NCI-H1436 treated with DMSO at 0.1 percent for 48 hours (cell line): ENCODE measurements at places on chromosomes 1 and 21.

DNA sequence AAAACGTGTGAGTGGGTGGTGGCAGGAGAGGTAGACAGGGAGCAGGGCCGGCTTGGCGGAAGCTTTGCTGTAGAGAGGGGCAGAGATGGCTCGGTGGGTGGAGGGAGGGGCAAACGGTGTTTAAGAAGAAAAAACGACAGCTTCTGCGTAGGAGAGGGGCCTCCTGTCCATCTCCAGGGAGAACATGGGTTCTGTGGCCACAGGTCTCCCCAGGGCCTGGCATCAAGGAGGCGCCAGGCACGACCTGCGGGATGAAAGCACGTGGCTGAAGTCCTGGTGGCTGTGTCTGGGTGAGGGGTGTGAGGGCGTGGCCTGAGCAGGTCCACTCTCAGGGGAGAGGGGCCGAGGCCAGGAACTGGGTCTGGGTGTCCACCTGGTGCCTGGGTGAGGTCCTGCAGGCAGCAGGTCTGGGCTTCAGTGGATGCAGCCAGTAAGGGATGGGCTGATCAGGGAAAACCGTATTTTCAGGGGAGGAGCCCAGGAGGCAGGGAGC lies 940 bp upstream of the PRKCZ start:
- DNase-seq = no peak

DNA sequence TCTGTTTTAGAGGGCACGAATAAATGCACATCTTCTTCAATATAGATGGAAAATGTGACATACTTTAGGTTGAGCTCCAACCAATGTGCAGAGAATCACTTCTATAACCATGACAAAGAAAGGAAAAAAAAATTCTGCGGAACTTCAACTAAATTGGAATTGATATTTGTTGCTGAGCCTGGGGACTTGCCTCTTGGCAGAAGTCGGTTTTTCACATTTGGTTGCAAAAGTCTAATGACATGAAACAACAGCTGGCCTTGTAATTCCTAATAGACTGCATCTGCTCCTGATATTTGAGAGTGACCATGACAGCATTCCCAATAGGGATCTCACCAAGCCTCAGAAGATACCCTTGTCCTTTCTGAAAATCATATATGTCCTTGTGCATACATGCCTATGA lies 112.8 kb downstream of the PRRX1 start:
- no peak for DNase-seq

DNA sequence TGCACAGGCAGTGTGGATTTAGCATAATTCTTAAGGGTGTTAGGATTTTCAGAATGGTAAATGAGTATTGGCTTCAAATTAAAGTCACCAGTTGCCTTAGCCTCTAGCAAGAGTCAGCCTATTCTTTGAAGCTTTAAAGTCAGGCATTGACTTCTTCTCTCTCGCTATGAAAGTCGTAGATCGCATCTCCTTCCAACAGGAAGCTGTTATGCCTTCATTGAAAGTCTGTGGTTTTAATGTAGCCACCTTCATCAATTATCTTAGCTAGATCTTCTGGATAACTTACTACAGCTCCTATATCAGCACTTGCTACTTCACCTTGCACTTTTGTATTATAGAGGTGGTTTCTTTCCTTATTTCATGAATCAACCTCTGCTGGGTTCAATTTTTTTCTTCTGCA lies 320.2 kb downstream of the PTPRC start:
- DNase-seq = no peak

GRCh38 chr1:242219298-242219901 lies 220.5 kb upstream of the MAP1LC3C start:
- DNase-seq = no peak

DNA sequence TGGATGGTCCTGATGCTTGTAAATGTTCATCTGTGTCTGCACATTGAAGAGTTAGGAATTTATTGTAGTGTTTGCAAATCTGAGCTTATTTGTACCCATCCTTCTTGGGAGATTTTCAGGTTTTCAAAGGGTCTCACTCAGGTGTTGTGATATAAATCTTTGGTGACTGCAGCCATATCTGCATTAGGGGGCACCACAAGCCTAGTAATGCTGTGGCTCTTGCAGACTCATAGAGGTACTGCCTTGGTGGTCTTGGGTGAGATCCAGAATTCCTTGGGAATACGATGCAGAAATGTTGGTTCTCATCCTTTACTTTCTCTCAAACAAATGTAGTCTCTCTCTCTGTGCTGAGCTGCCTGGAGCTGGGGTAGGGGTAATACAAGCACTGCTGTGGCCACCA lies 405.9 kb downstream of the TTLL7 start:
- no peak for DNase-seq

DNA sequence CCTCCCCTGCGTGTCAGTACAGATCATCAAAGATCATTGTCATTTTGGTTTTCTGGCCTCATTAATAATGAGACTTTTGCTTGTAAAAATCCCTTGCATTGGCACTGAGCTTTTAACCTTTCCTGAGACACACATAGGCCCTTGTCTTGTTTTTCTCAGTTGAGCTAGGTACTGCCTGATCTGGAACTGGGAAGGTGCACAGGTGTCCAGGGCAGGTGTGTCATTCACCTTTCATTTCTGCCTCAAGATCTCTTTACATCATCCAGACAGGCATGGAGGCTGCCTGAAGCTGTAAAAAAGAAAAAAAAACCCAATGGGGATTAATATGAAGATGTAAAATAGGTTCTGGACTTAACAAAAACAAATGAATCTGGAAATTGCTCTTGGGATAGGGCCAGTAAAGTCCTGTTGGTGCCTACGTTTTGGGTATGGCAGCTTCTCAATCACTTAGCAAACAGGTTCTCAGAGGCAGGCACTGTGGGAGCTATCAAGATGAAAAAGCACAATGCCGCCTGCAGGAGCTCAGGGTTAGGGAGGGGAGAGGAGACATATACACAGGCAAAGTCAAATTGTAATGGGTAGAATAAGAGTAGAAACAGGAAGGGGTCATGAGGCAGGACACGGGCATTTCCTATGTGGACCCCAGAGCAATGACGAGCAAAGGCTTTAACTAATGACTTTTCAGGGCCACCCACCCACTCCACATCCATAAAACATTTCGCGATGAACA lies 1.0 kb upstream of the KCNC4 start:
- no peak for DNase-seq

DNA sequence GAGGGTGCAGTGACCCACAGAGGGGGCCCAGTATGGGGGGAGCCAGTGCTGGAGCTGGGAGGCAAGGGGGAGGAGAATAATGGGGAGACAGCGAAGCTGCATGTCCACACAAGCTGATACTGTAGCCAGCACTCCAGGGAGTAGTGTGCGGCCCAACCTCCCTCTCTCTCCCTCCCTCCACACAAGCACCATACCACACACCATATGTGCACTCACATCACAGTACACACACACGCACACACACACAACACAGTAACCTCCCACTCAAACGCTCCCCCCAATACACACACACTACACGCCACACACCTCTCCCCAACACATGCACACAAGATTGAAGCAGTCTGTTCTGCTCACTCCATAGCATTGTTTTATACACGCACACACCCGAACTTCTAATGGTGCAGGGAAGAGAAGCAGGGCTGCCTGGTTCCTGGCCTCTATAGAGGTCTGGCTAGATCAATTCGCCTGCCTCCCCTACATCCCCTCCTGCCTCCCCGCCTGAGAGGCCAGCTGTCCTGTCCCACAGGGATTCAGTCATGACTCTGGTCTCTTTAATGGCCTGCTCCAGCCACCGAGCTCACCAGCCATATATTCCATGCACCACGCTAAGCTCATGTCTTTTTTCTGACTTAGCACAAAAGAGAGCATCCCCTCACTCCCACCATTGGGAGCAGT lies 3.8 kb downstream of the NCDN start:
- DNase-seq = no peak

GRCh38 chr21:36059823-36060158 lies 535 bp downstream of the SETD4 start:
- DNase-seq = no peak

DNA sequence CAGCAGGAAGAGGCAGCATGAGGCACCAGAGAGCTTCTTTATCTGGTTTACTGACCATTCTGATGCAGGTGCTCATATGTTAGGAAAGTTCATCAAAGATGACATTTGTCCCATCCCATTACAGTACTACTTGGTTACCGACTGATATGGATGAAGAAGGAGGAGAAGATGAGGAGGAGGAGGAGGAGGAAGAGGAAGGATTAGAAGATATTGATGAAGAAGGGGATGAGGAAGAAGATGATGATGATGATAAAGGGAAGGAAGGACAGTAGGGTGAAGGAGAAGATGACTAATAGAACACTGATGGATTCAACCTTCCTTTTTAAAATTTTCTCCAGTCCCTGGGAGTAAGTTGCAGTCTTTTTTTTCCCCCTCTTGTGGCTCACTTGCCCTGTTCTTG lies 45.1 kb downstream of the ABL2 start:
- DNase-seq = no peak

DNA sequence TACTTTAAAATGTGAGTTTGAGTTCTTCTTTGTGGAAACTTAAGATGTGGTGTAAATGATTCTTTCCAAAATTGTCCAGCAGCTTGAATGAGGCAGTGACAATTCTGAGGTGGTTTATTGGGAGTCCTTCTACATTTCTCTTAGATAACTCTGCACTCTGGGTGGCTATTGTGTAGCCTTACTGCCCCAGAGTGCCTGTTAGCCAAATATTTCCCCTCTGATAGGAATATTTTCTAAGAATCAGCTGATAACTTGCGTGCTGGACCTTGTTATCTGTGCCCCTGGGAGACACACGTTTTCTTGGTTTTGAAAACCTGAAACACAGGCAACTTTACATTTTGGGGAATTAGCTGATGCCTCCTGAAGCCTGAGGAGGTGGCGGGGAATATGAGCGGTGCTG lies 91.6 kb downstream of the CD247 start:
- DNase-seq = no peak

DNA sequence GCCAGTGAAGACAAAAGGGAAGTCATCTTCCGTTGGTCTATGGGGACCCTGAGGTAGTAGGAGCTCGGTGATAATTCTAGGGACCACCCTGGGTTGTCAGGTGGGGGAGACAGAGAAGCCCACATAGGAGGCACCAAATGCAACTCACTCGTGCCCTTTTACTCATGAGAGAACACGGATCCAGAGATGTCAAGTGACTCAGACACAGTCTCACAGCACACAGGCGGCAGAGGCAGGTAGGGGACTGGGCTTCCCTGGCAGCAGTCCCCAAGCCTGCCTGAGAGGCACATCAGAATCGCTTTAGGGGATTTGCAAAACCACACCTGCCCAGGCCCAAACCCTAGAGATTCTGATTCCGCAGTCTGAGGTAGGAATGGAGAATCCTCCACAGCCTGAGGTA lies 31.3 kb upstream of the RUNX3 start:
- DNase-seq = no peak

- no peak for DNase-seq
Observed at GRCh38 chr1:32767156-32767555, 50.0 kb downstream of the YARS1 start.

GRCh38 chr1:31010086-31010989 lies 55.2 kb downstream of the PUM1 start:
- no peak for DNase-seq

DNA sequence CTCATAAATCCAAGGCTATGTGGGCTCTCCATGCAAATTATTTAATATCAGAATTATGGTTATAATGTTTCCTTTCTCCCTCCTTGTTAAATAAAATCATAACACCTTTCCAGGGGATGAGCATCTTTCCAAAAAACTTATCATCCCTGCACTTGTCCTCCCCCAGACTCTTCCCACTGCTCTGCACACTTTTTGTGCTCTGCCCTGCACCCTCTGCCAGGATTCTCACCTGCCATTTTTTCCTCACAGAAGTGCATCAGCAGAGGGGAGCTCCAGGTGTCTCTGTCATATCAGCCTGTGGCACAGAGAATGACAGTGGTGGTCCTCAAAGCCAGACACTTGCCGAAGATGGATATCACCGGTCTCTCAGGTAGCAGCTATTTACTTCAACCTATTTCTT lies 20.9 kb downstream of the SYT11 start:
- DNase-seq = no peak

DNA sequence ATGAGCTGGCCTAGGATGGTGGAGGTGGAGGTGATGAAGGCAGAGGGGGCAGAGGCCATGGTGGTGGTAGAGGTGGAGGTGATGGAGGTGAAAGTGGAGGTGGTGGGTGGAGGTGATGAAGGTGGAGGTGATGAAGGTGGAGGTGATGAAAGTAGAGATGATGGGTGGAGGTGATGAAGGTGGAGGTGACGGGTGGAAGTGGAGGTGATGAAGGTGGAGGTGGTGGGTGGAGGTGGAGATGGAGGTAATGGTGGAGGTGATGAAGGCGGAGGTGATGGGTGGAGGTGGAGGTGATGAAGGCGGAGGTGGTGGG lies 19.7 kb upstream of the NPHP4 start:
- no peak for DNase-seq

DNA sequence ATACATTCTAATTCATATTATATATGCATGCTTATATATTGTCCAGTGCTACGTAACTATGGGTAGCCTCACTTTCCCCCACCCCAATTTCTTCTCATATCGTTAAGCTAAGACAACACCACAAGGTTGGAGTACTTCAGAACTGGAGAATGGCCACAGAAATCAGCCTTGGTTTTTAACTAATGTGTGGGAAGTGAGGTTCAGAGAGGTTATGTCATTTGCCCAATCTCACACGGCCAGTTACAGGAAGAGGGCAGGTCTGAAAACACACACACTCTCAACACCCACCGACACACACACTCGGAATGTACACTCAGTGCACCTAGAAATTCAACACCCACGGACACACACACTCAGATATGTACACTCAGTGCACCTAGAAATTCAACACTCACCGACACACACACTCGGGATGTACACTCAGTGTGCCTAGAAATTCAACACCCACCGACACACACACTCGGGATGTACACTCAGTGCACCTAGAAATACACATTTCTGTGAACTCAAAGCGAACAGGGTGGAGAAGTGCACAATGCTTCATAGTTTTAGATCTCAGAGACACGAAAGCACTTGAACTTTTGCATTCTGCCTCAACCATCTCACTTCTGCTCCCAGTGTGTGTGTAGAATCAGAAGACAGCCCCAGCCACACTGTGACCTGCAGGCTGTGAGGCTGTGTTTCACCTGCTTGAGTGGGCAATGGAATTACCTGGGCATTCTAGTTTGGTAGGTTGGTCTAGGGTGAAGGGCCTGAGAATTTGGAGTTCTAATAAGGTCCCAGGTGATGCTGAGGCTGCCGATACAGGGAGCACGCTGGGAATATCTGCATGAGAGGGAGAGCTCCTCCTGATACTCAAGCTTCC lies 170.4 kb downstream of the CLIC6 start:
- DNase-seq = no peak

DNA sequence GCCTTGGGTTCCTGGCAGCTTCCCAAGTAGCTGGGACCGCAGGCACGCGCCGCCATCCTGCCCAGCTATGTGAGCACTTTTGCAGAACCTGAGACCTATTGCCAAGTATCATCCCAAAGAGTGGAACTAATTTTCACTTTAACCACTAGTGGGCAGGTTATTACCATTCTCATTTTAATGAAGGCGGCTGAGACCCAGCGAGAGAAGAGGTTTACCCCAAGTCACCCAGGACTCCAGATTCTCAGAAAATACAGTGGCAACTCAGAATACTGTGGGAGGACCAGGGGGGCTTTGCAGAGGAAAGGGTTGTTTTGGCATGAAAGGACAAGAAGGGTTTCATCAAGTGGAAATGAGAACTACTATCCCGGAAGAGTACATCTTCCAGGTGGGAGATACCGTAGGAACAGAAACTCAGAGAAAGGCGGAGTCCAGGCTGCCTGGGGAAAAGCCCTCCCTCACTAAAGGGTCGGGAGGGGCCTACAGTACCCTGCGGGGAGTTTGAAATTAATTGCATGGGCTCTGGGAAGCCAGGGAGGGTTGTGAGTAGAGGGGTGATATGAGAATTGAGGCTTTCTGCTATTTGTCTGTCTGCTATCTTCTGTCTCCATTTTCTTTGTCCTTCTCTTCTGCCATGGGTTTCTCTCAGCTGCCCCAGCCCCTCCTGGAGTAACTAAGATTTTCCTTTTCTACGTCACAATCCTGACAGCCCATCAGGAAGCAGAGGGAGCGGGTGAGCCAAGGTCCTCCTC lies 7.2 kb upstream of the SEMA4A start:
- peak; percentile 65 for DNase-seq
